Skeletal muscle cell (primary cell): ENCODE measurements at places on chromosomes 7 and 10.

- DNase-seq, result no peak
Observed at GRCh38 chr10:1627945-1628344, 109.4 kb downstream of the ADARB2 start.

GRCh38 chr7:124364283-124364682, 331.4 kb upstream of the TMEM229A start:
- DNase-seq, result no peak

- DNase-seq, result no peak
Observed at GRCh38 chr10:306007-306674, 170.9 kb downstream of the ZMYND11 start.

DNA sequence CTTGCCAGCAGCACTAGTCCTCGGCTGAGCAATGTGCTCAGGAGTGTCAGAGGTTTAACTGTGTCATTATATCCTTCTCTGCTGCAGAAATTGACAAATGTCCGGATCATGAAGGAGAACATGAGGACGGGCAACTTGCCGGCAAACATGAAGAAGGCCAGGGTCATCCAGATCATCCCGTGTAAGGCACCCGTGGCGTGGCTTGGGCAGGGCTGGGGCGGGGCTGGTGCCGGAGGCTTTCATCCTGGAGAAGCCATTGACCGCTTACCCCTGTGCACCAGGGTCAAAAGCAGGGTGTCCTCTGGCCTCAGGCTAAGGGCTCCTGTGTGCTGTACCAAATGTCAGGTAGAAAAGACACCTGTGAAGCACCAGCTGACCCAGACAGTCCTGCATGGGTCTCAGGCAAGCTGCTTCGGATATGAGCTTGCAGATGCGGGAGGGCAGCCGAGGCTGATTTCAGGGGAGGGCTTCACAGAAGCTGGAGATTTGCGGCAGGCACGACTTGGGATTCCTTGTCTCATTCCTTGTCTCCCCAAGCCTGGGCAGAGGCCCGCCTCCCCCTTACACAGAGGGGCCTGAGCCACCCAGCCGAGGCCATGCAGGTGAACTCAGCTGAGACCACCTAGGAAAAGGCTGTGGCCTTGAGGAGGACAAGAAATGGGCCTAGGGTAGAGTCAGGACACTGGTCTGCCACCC, 55.4 kb downstream of the MKI67 start:
- no peak for DNase-seq

DNA sequence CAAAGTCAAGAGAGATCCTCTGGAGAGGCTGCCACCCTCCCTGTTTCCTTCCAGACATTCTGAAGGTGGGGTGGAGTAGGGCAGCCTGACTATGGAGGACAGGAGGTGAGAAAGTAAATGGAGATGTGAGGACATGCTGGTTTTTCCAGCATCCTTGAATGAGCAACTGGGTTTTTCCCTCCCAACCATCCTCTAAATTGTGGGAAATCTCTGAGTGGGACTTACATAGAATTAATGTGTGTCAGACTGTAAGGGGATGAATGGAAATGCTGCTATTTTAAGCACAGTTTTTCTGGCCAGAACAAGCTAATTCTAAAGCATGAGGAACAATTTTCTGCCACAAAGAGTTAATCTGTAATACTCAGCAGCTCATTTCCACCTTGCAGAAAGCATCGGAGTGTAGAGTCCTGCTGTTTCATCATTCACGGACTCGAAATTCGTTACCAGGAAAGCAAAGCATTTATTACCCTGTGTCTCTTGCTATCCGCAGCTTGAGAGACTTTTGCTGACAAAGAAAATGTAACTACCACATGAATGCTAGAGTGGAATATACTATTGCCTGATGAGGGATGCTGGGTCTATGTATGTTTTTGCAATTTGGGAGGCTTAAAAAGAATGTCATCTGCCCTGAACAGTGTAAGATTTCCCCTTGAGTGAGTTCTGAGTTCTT, 213.0 kb downstream of the CELF2 start:
- DNase-seq, result no peak

GRCh38 chr10:100894589-100895294, 18.0 kb upstream of the SLF2 start:
- DNase-seq, result no peak
